ENCODE measurements at places on chromosomes 7 and 10.

- no peak for DNase-seq
Observed at GRCh38 chr10:131786756-131787605, 113.8 kb upstream of the PPP2R2D start.

DNA sequence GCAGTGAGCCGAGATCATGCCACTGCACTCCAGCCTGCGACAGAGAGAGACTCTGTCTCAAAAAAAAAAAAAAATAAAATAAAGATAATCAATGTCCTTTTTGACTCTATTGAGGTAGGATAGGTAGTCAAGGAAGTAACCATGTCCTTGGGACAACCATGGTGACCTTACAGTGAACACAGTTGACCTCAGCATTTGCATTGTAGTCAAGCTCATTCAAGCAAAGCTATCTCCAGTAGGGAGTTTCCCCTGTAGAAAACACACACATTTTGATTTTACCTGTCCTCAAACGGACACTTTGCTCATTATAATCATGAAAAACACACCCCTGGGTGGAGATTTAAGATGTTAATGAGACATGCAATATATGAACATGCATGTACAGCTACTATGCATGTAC lies 171.7 kb downstream of the KIF20B start:
- DNase-seq = no peak

DNA sequence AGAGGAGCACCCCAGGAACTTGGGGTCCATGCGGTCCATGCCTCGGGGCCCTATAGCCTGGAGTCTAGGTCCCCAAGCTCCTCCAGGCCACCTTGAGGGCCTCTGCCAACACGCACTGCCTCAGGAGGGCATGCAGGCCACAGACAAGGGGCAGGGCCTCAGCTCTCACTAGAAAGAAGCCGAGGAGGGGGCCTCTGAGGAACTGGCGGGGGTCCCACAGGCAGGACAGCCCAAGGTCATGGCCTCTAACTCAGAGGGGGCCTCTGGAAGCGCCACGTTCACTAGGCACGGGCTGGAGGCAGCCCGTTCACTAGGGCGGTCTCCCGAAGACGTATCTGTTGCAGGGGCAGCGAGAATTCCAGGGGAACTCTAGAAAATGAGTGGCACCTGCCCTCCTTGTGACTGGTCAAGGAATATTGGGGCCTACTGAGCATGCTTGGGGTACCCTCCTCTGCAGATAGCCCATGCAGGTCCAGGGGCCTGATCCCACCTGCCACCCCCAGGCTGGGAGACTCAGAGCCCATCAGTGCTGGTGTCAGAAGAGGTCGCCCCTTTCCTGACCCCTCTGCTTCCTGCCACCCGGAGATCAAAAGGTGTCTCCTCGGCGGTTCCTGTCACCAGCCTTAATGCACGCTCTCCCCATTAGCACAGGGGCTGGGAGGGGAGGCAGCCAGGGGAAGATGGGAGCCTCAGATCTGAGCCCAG lies 86.7 kb upstream of the RET start:
- no peak for DNase-seq

DNA sequence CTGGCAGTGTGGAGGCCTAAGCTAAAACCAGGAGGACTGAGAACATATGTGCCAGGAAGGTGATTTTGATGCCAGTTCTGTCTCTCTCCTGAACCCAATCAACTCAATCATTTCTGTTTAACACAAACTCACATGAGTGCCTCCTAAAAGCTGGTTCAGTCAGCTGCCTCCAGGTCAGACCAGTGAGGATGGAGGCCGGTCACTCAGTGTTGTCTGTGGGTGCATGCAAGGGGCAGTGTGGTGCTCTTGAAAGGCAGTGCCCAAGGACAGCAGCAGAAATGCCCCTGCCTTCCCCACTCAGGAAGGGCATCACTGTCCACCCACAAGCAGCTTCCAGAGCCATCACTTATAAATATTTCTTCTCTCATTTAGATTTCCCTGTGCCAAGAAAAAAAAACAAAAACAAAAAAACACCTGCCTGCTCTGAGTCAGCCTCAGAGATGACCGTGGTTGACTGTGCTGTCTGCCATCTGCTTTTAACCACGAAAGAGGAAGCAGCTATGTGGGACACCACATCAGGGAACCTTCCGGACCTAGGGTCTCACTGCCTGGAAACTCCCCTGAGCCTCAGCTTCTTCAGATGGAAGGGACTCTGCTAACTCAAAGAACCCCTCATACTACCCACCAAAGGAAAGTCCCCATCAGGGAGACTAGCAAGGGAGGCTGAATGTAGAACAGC lies 39.1 kb downstream of the VOPP1 start:
- DNase-seq = no peak

DNA sequence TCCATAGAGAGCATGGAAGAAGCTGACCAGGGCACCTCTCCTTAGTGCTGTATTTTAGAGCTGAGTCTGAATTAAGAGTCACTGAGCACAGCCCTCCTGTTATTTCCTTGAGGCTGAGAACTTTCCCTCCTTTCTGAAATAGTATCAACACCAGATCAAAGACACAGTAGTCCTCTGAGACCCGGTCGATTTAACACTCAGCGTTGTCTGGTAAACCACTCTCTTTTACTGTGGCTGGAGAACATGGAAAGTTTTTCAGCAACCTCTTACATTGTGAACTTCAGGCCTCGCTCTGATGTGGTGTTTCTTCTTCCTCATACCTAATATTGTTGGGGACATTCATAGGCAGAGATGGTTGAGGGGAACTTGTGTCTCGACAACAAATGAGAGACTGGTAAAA lies 202.0 kb upstream of the MTPN start:
- DNase-seq = no peak

DNA sequence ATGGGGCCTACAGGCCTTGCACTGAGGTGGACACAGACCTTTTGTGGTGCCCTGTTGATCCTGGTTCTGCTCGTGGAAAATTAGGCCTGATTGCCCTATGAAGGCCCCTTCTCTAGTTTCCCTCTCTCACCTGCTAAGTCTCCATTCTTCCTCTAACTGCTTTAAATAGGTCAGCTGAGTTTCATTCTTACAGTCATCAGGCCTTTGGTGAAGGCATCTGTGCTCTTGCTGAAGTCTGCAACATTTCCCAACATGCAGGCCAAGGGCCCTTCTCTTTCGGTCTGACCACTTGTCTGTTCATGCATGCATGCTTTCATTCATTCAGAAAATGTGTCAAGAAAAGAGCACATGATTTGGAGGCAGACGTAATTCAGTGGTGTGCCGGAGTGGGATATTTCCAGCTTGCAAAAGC lies 244.0 kb downstream of the BUB3 start:
- DNase-seq = no peak

DNA sequence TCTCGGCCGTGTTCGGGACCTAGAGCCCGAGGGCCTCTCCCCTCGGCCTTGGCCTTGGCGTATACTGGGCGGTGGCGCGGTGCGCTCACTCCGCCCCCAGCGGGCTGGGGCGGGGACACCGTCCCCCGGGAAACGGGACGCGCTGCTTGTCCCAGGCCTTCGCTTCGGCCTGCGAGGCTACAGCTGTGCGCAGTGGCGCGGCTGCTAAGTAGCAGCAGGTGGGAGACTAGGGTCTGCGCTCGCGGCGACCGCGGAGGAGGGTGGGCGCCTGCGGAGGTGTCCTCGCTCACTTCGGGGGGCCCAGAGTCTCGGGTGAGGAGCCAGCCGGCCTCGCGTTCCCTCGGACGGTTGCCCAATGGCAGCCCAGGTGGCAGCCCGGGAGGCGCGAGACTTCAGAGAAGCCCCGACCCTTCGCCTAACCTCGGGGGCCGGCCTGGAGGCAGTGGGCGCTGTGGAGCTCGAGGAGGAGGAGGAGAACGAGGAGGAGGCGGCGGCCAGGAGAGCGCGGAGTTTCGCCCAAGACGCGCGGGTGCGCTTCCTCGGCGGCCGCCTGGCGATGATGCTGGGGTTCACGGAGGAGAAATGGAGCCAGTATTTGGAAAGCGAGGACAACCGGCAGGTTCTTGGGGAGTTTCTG lies at the start of gene DNAH11:
DNAH11 (plus strand) TSS at position 149 of the 637 bp plus-strand sequence; CDS start at position 356, 207 bp downstream.
- no peak for DNase-seq

DNA sequence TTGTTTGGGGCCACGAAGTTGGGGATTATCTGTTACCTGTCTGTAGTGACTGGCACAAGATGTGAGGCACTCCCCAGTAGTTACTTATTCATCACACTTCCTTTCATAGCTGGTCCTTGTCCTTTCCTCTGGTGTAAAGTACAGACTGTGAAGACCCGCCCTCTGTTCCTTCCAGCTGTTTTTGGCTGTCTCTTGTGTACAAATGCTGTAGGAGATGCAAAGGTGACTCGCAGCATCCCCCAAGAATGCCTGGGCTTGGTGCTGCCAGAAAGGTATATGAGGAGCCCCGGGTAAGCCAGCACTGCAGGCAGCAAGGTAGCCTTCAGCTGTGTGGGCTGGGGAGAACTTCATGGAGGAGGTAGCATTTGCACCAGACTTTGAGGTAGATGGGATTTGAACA lies 236.6 kb downstream of the EBF3 start:
- no peak for DNase-seq

GRCh38 chr7:158022601-158023000 lies 565.0 kb downstream of the PTPRN2 start:
- no peak for DNase-seq

DNA sequence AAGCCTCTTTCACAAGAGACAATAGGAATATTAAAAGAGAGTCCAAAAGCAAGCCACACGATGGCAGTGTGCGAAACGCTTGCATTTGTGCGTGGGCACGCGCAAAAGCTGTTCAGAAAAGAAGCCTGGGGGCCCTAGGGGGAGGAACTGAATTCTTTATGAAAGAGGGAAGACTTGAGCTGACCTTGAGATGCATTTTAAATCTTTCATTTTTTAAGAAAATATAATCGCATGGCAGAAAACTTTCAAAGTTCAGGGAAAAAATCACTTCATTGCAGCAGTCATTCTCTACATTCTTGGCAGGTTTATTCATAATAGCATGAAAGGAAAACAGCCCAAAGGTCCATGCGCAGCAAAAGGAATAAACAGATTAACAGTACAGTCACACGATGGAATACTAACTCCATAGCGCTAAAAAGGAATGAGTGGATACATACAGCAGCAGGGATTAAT lies 206.5 kb upstream of the PRKCQ start:
- no peak for DNase-seq

DNA sequence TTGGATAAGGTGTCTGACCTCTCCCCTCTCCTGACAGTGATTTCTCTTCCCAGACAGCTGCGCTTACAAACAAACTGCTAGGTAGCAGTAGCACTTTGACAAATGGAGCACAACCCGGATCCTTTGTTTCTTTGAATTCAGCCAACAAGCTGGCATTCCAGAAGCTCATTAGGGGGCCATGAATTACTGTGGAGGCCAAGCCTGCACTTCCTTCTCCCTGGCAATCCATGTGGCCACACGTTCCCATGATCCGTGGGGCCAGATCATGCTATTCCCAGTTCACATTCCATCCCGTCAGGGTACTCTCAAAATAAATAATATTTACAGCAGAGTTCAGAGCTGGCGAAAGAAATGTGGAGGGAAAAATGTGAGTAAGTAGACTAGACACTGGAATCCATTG lies 172.4 kb downstream of the PRPF18 start:
- no peak for DNase-seq

GRCh38 chr10:88991161-88991898 lies 732 bp downstream of the FAS start:
- DNase-seq = no peak

DNA sequence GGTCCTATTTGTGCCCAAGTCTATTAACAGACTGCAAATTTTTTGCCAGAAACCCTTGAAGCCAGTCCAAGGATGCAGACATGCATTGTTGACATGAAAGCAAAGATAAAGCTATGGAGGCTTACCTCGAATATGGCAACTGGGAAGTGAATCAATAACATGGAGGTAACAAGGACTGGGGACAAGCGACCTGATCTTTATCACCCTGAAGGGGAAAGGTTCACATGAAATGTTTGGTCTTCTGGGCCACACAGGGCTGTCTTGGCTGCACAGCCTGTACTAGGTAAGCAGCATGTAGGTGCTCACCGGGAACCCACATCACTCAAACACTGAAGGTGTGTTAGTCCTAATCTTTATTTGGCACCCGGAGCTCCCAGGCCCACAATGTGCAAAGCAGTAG lies 17.9 kb downstream of the ERCC6 start:
- no peak for DNase-seq

GRCh38 chr7:108045669-108046068 lies 42.7 kb upstream of the LAMB1 start:
- DNase-seq = no peak

- no peak for DNase-seq
Observed at GRCh38 chr10:120573355-120573754, 116.3 kb downstream of the PLPP4 start.

DNA sequence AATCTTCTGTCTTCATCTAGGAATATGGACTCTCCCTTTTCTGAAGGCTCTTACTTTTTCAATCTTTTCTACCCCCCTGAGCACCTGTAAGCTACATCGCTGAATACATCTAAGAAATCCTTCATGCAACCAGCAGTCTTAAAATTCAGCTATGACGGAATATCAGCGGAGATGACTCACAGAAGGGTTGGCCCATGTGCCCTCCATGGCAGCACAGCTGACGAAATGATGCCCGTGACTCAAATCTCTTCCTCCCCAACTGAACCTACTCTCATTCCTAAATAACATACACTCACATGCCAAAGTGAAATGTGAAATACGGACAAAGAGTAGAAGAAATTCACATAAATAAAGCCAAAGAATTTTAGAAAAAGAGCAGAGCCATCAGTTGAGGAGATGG lies 30.3 kb upstream of the NCAPG2 start:
- no peak for DNase-seq

DNA sequence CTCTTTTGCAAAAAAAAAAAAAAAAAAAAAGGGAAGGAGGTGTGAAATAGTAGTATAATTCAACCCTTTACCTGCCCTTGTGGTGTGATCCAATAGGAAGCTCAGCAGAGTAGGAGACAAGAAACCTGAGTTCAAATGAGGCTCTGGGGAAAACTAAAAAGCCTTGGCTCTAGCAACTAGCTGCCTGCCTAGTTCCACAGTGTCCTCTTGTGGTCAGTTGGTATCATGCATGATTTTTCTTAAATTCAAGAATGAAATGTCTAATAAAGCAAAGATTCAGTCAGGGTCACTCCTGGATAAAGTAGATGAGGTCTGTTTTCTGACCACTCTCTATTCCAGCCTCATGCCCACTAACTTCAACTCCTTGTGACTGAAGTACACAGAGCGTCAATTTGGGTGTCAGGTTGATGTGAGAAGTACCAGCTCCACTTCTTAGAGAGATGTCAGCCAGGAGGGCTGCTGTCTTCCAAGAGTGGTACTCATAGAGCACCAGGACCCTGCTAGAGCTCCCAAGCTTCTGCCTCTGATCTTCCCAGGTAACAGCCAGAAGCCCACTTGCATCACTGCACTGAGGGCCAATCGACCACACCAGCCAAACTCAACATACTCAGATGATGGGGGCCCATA lies 10.5 kb downstream of the LSM5 start:
- no peak for DNase-seq

GRCh38 chr10:82953331-82953730 lies 1078.3 kb downstream of the NRG3 start:
- no peak for DNase-seq
